ENCODE measurements at places on chromosomes 3 and 15.

DNA sequence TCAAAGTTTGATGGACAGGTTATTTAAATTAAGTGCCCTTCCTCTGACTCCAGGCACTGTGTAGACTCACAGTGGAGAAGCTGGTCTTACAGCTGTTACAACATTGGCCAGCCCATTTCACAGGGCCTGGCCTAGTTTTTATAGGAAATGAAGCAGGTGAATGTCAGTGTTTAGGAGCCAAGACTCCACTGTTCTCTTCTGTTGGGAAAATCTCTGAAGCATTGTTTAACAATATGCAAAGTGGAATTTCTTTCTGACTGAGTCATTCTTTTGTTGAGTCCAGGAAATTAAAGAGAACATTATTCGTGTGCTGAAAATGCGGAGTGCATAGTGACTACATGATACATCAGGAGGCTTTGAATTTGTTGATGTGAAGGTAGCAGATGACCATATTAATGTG, 64.7 kb downstream of the ARRDC4 start:
- DNase-seq = no peak

GRCh38 chr3:52796411-52796810, 1.8 kb downstream of the ITIH3 start:
- no peak for DNase-seq

DNA sequence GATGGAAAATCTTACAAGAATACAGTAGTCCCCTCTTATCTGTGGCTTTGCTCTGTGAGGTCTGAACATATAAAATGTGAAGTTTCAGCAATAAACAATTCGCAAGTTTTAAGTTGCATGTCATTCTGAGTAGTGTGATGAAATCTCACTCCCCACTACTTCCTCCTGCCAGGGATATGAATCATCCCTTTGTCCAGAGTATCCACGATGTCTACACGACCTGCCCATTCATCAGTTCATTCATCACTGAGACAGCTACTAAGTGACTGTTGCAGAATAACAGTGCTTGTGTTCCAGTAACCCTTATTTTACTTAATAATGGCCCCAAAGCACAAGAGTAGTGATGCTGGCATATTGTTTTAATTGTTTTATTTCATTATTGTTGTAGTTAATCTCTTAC, 489.2 kb upstream of the UBE2E2 start:
- DNase-seq = no peak

DNA sequence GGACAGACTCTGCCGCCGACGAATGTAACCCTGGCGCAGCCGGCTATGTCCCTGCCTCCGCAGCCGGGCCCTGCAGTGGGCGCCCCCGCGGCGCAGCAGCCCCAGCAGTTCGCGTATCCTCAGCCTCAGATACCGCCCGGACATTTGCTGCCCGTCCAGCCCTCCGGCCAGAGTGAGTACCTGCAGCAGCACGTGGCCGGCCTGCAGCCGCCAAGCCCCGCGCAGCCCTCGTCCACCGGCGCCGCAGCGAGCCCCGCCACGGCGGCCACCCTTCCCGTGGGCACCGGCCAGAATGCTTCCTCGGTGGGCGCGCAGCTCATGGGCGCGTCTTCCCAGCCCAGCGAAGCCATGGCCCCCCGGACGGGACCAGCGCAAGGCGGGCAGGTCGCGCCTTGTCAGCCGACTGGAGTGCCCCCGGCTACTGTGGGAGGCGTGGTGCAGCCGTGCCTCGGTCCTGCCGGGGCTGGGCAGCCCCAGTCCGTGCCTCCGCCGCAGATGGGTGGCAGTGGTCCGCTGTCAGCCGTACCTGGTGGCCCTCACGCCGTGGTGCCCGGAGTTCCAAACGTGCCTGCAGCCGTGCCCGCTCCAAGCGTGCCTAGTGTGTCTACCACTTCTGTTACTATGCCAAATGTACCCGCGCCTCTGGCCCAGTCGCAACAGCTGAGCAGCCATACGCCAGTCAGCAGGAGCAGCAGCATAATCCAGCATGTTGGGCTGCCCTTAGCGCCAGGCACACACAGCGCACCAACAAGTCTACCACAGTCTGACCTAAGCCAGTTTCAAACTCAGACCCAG, 2.4 kb downstream of the TSC22D2 start:
- peak; percentile 65 for DNase-seq

GRCh38 chr3:78221300-78221699, 1181.4 kb downstream of the ROBO2 start:
- DNase-seq = peak; percentile 22

DNA sequence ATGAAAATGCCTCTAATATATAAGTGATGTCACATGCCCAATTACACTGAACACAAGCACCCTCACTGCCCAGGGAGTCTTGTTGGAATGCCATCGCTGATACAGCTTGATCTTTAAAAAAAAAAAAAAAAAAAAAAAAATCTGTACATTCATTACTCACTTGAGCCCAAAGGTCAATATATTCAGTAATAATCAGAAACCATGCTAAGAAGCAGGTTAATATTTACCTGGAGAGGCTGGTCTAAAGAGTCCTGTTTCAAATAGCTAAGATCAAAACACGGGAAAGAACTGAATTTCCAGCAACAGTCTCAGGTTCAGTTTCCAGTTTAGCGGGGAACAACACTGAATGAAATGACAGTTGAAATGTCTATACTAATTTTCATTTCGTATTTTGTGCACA, 109.9 kb downstream of the UACA start:
- DNase-seq = no peak

GRCh38 chr3:140170612-140171011, 235.6 kb downstream of the CLSTN2 start:
- no peak for DNase-seq

DNA sequence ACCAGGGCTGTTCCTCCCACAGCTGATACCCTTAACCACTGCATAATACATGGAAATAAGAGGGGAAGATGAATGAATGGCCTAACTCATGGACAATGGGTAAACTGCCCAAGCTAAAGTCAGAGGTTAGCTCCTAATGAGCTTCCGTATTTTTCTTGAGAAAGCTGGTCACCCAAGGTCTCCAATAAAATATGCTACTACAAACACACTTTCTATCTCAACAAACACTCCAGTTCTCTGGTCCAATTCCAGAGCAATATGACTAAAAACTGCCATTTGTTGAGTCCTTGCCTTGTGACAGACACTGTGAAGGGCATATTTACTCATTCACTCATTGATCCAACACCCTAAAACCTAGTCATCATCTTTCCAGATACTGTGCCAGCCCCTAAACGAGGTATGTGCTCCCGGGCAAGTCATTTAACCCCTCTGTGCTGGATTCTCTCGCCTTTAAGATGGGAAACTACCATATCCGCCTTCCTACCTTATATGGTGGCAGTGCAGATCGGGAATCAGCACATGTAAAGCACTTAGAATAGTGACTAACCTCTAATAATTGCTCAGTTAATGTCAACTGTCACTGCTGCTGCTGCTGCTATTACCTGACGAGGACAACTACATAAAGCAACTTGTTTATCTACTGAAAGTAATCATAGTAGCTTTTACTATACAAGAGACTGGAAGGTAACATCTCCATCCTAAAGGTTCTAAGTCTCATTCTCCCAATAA, 89.1 kb downstream of the XXYLT1 start:
- no peak for DNase-seq

GRCh38 chr15:22872936-22873701, 34.7 kb downstream of the NIPA2 start:
- DNase-seq = peak; percentile 20

GRCh38 chr3:69241769-69242168, 119.4 kb upstream of the LMOD3 start:
- DNase-seq = no peak

DNA sequence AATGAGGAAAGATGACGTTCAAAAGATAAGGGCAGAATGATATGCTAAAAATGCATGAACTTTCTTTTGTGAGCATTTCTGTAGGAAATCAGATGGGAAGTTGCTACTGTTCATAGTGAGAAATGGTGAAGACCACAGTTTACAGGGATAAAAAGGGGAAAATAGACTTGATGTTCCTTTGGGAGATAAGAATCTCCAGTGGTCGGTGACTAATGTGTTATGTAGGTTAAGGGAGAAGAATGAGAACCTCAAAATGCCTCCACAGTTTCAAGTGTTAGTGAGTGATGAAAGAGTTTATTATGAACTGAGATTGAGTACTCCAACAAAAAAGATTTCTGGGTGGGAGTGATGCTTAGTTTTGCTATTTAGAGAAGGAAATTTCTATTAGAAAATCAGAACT, 247.2 kb downstream of the LSAMP start:
- DNase-seq = no peak

GRCh38 chr15:52326756-52327155, 31.2 kb upstream of the MYO5C start:
- no peak for DNase-seq

DNA sequence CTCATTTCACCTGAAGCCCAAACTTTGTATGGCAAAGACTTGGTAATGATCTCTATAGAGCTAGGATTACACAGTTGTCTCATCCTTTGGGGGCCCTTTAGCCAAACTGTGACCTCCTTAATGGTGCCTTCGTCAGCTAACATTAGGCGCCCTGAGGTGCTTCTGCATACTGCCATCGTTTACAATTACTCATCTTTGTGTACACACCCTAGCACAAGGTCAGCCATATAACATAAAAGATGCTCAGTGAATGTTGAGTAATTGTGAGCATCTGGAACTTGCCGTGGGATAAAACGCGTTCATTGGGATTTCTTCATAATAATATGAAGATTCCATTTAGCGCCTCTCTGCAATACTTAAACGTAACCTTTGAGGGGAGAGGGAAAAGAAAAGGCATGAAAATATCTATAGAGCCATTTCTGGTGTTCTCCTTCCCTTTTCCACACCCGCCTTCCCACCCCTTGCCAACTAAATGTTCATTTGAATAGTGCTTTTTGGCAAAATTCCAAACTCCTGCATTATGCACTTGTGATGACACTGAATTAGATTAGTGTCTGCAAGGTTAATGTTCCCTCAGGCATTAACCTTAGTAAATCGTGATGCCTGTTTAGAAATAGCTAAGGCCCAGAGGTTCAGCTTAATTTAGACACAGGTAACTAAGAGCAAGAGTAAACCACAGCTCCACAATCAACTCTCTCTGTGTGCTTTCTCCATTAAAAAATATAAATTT, 990 bp upstream of the ZNF148 start:
- peak; percentile 43 for DNase-seq

Measured in D341Med (cell line).